ENCODE measurements at places on chromosomes 1 and 21.
A peak's percentile ranks its signal among the peaks of the same experiment; 100 is the strongest.

GRCh38 chr1:203456577-203456976, 19.0 kb upstream of the PRELP start:
- no peak for DNase-seq

DNA sequence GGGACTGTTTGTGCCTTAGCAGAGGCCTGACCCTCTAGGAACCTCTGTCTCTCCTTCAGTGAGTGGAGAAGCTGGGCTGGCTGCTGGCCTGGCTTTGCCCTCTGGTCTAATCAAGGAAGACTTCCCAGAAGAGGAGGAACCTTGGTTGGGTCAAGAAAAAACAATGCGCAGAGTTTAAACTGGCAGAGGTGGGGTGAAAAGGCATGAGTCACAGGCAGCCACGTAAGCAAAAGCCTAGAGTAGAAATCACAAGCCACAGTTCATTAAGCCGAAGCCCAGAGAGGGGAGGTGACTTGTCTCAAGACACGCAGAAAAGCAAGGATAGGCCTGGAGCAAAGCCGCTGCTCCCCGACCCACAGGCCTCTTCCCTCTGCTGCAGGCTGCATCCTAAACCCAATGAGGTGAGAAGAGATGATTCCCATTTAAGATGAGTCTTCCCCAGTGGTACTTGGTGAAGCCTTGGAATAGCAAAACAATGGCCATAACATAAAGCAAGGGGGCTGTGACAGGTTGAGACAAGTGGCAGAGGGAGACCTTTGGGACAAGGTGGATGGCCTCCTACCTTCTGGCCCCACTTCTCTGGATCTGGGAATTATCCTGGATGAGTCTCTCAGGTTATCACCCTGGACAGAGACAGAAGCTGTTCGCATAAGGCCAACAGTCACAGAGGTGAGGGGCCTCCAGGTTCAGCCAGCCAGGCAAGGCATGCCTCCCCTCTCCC, 7.7 kb downstream of the PDZK1IP1 start:
- DNase-seq, result no peak

DNA sequence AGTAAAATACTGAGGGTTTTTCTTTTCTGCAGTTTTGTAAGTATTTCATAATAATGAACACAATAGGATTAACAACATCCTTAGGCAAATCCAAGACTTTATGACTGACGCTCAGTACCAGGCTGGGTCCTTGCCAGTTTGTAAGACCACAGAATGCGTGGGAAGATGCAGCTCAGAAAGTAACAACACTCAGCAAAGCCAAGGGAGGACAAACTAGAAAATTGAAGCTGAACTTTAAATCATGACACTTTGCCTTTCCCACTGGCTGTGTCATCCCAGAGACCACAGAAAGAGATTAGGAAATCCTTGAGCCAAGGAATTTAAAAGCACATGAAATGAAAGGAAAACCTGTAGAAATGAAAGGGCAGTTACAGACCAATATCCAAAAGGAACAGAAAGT, 426.3 kb upstream of the CHRM3 start:
- DNase-seq, result no peak

- DNase-seq, result no peak
These were observed 39.2 kb upstream of the RUNX1 start for GRCh38 chr21:35088319-35088771.

- DNase-seq, result no peak
These were observed 46.0 kb downstream of the TRAPPC10 start for GRCh38 chr21:44057960-44058651.

DNA sequence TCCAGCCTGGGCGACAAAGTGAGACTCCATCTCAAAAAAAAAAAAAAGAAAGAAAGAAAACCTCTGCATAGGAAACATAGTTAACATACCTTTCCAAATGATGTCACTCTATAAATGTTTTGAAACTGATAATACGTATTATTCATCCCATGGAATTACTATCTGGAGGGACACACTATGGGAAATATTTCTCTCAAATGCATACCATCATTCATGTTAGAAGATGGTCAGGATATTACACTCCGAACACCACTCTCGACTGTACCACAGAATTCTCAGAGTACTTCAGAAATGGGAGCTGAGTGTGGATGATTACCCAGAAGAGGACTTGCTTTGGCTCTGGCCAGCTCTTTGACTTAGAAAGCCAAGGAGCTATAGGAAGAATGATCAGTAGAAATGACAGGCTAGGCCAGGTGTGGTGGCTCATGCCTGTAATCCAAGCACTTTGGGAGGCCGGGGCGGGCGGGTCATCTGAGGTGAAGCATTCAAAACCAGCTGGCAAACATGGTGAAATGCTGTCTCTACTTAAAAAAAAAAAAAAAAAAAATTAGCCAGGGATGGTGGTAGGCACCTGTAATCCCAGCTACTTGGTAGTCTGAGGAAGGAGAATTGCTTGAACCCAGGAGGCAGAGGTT, 5.2 kb upstream of the LIN28A start:
- DNase-seq, result no peak

DNA sequence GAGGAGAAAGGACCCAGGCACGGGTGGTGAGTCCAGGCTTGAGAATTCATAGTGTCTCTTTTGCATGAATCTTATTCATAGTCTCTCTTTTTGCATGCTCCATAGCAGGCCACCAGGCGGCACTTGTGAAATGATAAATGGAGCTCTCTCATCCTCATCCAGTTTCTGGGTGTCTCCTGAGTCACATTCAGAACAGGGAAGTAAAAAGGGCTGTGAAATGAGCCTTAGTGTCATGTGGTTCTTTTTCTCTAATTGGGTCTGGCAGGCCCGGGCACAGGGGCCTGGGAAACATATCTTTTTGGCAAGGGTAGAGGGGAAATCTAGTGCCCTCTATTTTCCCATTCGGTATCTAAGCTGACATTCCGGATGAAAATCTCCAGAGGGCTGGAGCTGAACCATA, 19.1 kb upstream of the NCF2 start:
- no peak for DNase-seq

DNA sequence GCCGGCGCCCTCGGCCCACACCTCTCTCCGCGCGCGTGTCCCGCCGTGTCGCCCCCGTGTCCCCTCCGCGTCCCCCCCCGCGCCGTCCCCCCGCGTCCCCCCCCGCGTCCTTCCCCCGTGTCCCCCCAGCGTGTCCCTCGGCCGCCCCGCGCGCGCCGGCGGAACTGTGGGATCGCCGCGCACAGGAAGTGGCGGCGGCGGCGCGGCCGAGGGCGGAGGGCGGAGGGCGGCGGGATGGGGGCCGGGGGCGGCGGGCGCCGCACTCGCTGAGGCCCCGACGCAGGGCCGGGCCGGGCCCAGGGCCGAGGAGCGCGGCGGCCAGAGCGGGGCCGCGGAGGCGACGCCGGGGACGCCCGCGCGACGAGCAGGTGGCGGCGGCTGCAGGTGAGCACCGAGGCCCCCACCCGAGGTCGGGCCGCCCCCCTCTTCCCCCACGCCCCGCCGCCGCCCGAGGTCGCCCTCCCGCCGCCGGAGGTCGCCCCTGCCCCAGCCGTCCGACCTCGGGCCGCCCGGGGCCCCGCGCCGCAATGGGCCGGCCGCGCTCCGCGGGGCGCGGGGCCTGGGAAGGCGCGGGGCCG, at the start of gene AGPAT3:
Gene AGPAT3, plus strand, starts transcription at position 262 of the 578 bp plus-strand sequence. CDS start 94,459 bp downstream, outside the sequence.
- no peak for DNase-seq

DNA sequence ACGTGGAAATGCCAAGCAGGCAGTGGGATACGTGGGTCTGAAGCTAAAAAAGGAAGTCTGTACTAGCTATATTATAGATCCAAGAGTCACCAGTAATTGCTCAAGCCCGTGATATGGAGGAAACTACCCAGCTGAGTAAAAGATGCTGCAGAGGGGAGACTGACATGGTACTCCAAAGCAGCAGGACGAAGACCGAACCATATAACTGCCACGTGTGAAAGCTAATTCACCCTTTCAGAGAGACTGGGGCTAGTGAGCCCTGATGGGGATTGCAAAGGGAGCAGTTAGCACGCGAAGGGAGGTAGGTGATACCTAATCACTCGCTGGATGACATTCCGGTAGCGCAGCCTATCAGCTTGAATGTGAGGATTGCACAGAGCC, 316 bp downstream of the AP4B1 start:
- no peak for DNase-seq

DNA sequence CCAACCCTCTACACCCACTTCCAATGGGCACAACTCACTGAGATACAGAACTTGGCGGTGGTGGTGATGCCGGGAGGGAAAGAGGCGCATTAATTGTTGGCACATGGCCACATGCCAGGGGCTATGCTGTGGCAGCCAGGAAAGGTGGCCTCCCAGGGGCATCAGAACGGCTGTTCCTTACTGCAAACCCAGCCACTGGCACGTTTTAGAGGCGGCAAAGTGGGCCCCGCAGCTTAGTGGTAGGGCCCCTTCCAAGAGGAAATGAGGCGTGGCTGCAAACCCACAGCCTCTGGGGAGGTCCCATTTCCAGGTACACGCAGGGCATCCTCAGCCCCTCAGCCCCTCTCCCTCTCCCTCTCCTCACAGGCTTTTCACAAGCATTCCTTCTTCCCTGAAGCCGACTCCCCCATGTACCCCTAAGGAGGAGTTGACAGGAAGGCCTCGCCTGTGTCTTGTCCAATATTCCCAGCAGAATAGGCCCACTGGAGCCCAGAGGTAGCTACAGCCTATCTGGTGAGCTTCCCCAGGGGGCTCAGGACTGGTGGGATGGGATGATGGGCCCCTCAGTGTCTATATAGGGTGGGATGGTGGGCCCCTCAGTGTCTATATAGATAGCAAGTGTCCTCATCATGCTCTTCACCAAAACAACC, 166.2 kb downstream of the CLIC6 start:
- DNase-seq, result no peak

GRCh38 chr1:170623171-170623570, 40.8 kb upstream of the PRRX1 start:
- no peak for DNase-seq

DNA sequence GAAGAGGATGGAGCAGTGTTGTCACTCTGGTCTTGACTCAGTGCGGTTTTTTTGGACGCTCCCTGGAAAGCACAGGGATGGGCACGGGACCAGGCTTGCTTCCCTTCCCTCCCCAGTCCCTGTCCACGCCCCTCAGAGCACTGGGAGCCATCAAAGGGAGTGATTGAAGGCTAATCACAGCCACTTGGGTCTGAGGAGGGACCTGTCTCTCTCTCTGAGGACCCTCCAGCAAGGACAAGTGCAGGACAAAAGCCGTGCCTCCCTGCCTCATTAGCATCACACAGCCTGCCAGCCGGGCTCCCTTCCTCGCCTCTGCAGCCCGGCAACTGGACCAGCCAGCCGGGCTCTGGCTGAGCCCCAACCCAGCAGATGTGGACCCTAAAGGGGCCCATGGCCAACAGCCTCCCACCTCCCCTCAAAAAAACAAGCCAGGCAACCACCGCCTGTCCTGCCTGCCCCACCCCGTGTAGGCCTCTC, 18.6 kb upstream of the PDZK1IP1 start:
- DNase-seq, result no peak

DNA sequence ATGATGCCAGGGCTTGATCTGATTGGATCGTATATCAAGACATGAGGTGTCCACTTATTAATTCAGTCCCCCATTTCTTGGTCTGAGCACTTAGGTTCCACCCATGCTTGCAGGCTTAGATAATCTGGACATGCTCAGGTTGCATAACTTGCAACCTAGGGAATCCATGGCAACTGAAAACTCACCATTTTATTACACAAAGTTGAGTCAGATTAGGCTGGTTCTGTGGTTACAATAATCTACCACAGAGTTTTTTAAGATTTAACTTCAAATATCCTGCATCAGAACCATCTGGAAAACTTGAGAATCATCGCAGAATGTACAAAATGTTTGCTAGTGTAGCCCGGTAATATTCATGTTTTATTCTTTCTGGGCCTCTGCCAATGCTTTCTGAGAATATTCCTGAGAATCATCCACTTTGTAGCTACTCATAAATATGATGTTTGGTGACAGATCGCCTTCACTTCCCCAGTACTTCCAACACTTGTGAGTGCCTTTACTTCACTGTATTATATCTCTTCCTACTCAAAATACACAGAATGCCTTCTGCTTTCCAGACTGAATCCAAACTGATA, 707.2 kb upstream of the ADAMTS5 start:
- DNase-seq, result no peak

DNA sequence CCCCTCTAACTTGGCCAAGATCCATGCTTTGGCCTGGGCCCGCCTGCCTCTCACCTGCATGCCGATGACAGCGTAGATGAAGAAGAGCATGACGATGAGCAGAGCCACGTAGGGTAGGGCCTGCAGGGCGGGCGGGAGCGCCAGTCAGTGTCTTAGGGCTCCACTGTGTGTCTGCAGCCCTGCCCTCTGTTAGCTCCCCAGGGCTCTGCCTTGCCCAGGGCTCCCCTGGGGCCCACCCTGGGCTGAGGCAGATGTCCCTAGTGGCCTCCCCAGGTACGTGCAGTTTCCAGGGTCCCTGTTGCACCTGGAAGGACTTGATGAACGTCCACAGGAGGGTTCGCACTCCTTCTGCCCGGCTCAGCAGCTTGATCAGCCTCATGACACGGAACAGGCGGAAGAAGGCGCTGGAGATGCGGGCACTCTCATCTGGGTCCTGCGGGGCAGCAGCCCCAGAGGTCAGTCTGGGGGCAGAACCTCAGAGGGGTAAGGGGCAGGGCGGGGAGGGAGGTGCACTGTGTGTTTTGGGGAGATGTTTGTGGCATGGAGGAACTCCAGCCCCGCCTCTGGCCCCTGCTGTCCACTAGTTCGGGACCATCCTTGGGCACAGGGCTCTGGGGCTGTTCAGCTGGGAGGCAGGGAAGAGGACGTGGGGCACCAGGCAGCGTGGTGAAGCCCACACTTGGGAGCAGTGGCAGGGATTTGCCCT, 29.8 kb upstream of the KIF21B start:
- peak; percentile 41 for DNase-seq

GRCh38 chr1:17370618-17371017, 1.4 kb upstream of the PADI6 start:
- no peak for DNase-seq

DNA sequence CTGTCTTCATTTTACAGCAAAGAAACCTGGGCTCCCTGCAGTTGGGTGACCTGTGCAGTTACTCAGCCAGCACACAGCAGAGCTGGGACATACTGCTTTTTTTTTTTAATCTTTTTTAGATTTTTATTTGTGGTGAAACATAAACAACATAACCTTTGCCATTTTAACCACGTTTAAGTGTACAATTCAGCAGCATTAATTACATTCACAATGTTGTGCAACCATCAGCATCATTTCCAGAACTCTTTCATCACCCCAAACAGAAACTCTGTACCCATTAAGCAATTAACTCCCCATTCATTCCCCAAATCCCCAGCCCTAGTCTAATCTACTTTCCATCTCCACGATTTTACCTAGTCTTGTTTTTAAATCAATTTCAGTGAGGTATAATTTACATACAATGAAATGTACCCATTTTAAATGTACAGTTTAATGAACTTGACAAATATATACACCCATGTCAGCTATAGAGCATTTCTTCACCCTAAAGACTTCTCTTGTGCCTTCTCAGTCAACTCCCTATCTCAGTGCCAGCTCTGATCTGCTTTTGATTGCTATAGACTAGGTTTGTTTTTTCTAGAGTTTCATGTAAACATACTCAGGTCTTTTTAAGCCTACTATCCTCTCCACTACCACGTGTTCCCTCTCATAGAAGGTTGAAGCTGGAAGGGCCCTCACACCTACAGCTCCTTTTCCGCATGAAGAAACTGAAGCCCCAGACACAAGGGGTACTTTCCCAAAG, 37.8 kb upstream of the C8B start:
- DNase-seq, result no peak

All from NCI-H1436 treated with DMSO at 0.1 percent for 48 hours (cell line).